IPS DF 6.9 (cell line): ENCODE measurements at places on chromosomes 12 and 14.

DNA sequence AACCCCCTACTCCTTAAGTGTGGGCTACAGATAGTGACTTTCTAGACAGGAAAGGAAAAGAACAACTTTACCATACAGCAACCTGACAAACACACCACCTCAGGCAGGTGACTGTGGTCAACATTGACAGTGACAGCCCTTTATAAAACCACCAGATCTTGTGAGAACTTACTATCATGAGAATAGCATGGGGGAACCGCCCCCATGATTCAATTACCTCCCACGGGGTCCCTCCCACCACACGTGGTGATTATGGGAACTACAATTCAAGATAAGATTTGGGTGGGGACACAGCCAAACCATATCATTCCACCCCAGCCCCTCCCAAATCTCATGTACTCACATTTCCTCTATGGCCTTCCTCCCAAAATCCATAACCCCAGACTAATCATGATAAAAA lies 16.3 kb downstream of the OR10P1 start:
- DNase-seq: no peak

DNA sequence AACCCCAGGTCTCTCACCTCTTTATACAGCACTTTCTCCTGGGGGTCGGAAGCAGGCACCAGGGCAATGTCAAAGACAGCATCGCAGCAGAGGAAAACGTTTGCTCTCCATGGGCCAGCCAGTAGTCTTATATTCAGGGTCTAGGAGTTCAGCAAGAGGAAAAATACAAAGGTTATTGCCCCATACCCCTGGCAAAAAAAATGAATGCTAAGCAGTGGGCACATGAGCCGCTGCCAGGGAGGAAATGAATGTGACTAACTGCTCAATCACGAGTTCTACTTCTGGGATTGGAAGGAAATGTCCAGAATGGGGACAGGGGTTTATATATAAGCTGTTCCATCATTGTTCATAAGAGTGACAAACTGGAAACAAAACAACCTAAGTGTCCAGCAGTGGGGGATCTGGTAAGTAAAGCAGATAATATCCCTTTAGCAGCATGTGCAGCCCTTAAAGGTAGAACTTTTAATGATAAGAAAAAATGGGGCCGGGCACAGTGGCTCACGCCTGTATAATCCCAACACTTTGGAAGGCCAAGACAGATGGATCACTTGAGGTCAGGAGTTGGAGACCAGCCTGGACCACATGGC lies 53.8 kb downstream of the PHETA1 start:
- no peak for DNase-seq

- DNase-seq: no peak
These were observed 13.2 kb downstream of the PGF start for GRCh38 chr14:74942181-74942580.

GRCh38 chr14:23366426-23366921 lies 1.5 kb upstream of the EFS start:
- no peak for DNase-seq
